Right lobe of liver (tissue), 6 donors: ENCODE measurements at places on chromosomes 12 and 14.

- no peak for DNase-seq
Observed at GRCh38 chr12:67681105-67681778, 32.7 kb downstream of the DYRK2 start.

DNA sequence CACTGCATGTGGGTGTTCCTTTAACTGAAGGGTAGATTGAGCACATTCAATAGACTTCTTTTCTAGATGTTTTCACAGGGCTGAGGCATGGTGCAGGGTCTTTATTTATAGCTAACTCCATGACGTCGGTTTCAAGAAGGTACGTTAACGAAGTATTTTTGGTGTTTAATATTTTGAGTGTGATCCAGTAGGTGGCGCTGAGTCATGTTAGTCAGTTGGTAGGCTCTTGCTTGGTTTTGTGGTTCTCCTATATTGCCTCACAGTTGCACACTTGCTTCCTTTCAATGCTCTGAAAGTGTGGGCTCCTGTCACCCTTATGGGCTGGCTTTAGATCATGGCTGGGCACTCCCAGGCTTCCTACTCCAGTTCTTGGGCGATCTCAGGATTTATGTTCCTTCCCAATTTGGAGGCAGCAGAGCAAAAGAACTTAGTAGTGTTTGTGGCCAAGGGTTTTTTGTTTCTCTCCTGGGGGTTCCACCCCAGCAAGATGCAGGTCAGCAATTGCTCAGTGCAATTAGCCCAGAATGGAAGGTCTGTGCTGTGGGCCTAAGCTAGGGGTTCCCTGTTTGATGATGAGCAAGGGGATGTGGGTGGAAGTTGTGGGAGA lies 471.6 kb upstream of the FOXG1 start:
- DNase-seq = no peak

DNA sequence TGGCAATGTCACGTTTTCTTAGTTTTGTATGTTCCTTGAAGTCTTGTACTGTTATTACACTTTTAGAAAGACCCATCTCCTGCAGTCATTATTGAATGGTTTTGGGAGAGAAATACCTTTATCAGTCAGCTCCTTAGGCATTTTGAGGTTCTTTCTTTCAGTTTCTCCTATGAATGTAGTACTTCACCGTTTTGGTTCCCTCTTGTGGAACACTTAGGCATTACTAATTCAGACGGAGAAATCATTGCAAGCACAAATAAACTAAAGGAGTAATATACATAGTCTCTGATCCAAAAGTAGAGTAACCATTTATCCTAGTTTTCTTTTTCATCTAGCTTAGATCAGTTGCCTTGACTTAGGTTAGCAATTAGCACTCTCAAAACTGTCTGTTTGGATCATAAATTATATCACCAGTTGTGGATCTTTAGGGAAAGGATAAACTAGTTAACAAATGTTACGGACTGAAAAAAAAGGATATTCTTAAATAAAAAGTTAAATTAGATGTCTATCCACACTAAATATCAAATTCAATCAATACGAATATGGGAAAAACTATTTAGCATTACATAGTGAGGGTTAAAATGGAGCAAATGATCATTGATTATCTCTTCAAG lies 1538.3 kb upstream of the SEL1L start:
- DNase-seq = no peak

DNA sequence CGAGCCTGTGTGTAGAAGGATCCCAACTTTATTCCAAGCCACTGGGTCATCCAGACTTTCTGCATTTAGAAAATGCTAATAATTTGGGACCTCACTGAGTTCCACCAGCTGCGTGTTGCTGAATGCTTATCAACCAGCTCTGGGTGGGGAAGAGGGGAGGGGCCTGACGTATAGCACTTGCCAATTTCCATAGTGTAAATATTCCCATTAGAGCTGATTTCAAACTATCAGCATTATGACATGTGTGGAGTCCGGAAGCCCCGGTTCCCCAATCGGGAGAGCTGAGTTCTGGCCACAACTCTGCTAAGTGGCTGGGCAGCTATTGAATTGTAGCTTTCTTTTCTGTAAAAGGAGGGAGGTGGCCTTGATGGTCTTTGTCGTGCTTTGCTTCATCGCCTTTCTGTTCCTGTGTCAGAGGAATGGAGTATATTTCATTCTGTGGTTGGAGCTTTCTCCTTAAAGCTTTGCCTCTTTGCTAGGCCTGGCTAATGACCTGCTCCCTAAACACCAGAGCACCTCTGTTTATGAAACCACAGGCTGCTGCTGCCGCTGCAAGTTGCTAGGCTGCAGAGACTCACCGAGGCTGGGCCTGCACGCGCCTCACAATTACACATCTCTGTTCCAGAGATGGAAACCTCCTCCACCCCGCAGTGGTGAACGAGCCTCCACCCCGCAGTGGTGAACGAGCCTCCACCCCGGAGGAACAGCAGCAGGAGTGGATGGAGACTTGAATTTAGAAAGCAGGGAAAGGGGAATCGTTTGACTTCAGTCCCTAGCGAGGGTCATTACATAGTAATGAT lies 7.7 kb upstream of the BCL7A start:
- DNase-seq = no peak
